ENCODE measurements at places on chromosomes 1 and 21. TPM values are rescaled to one million over a fixed set of nuclear protein-coding genes. Genes with fewer than 3 reads are reported as not detected.

GRCh38 chr1:29485096-29485925 is 249.0 kb downstream of the PTPRU start:
- DNase-seq, result no peak

DNA sequence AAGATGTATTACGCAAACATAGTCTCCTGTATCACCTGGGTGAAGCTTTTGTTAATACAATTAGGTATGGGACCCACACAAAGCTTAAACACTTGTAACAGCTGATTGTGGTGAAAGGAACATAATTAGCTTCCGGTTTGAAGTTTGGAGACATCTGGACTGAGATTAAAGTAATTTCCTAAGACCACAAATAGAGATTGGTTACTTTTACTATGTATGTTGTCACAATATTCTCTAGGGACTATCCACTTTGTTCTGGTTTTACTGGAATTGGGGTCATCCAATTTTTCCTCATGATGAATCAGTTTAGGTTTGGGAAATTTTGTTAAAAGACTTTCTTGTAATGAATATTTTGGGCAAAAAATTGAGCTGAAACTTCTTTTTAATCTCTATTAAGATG is 71.8 kb upstream of the SAMSN1 start:
- DNase-seq, result no peak

The VHLL gene
- total RNA-seq, result not detected

DNA sequence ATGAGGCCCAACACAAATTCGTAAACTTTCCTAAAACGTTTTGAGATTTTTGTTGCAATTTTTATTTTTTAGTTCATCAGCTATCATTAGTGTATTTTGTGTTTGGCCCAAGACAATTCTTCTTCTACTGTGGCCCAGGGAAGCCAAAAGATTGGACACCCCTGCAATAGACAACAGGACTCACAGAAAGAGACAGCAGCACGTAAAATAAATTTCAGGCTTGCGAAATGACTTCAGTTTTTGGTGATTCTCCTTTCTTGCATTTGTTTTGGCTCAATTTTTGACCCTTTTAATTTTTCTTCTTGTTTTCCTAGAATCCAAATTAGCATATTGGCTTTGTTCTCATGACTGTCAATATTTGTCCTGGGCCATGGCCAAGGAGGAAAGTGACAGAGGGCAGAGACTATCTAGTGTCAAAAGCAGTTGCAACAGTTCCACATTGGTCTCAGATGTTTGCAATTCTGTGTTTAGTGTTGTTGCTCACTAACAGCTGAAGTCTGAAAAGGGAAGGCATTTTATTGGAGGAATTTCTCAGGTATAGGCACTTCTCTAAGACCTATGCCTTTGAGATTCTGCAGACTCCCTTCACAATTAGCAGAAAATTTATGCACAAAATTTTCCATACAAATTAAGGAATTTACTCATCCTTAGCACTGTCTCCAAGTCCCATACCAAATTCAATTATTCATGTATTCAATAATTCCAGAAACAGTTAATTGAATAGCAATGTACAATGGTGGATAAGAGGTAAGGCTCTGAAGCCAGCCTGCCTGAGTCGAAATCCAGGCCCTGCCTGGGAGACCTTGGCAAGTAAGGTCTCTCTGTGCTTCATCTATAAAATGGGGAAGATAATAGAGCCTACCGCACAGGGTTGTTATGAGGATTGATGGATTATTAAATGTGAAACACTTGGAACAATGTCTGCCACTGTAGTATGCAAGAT is 160.9 kb upstream of the IVNS1ABP start:
- DNase-seq, result no peak

- DNase-seq, result no peak
Measured at GRCh38 chr1:42081475-42081874, 71.7 kb upstream of the GUCA2B start.

The ASCL5 gene
- not detected for total RNA-seq

DNA sequence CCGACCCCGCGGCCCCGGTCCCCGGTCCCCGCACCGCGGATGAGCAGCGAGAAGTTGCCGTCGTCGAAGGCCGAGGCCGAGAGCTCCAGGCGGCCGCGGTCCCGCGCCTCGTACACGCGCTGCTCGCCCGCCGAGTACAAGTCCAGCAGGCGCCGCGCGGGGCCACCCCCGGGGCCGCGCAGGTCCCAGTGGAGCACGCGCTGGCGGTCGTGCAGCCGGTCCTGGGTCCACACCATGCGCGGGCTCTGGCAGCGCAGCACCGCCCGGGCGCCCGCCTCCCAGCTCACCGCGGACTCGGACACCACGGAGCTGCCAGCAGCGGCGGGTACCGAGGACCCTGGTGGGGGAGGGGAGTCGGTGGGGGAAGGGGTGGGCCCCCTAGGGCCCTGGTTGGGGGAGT is 2.9 kb downstream of the MXRA8 start:
- no peak for DNase-seq

The SLAMF9 gene
- total RNA-seq, result not detected

The FAM151A gene
- total RNA-seq, result not detected

The RPTN gene
- total RNA-seq, result not detected

- no peak for DNase-seq
Measured at GRCh38 chr1:176790786-176791185, 327.8 kb downstream of the PAPPA2 start.

GRCh38 chr1:5509664-5510452 is 482.4 kb downstream of the NPHP4 start:
- peak; percentile 72 for DNase-seq

The CELA3B gene
- total RNA-seq, result 5.3 TPM

GRCh38 chr21:40830836-40831235 is 16.1 kb downstream of the DSCAM start:
- no peak for DNase-seq

The DPYD gene
- 2.8 TPM for total RNA-seq

- peak; percentile 46 for DNase-seq
Measured at GRCh38 chr1:211326528-211327345, at the start of gene TRAF5. TSS of gene TRAF5 (plus strand) at chr1:211326833. CDS start at chr1:211353240, 26,407 bp downstream.

DNA sequence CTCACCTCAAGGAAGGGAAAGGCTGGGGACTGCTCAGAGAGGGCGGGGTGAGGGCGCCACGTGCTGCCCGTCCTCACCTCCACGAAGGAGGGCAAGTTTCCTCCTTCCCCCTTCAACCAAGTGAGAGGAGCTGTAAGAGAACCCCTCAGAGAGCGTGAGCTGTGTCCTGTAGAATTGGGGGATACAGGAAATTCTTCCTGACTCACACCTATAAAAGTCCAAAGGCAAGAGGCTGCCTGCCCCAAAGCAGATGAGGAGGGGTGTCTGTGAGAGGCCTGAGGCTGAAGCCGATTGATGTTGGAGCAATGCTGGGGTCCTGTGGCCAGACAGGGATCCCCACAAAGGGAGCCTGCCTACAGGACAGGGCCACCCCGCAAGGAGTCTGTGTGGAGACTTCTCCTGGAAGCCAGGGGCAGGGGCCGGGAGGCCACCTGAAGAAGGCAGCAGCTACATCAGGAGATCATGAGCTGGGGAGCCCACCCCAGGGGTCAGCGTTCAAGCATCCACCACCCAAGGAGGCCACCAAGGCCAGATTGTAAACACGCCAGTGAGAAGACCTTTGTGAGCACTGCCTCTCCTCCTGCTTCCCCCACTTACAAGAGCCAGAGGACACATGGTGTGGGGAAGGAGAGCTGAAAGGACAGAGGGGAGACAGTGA is 27.7 kb downstream of the S100A6 start:
- no peak for DNase-seq

- no peak for DNase-seq
Measured at GRCh38 chr1:176857632-176858031, 306.9 kb downstream of the ASTN1 start.

The MIB2 gene
- total RNA-seq, result 37.7 TPM

GRCh38 chr1:108811611-108812010 is 45.3 kb downstream of the AKNAD1 start:
- no peak for DNase-seq

The CASQ2 gene
- not detected for total RNA-seq

GRCh38 chr1:33010932-33011731 is 25.6 kb downstream of the AK2 start:
- no peak for DNase-seq

- no peak for DNase-seq
Measured at GRCh38 chr1:233505130-233505529, 108.8 kb upstream of the KCNK1 start.

GRCh38 chr1:117022114-117022513 is 20.6 kb downstream of the CD101 start:
- DNase-seq, result no peak

DNA sequence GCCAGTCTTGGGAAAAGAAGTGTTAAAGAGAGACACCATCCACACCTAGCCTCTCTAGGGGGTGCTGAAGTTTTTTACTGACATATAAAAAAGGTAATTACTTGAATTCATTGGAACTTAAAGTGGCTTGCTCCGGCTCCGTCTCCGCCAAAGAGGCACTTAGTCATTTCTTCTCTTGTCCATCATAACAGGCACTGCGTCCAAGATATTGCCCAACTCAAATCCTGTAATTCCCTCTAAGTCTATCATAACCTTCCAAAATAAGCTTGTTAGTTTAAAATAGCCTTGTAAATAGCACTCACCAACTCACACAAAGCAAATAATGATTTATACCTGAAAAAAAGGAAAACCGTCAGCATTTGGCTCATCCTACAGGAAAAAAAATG is 160.5 kb downstream of the ZBTB18 start:
- no peak for DNase-seq

DNA sequence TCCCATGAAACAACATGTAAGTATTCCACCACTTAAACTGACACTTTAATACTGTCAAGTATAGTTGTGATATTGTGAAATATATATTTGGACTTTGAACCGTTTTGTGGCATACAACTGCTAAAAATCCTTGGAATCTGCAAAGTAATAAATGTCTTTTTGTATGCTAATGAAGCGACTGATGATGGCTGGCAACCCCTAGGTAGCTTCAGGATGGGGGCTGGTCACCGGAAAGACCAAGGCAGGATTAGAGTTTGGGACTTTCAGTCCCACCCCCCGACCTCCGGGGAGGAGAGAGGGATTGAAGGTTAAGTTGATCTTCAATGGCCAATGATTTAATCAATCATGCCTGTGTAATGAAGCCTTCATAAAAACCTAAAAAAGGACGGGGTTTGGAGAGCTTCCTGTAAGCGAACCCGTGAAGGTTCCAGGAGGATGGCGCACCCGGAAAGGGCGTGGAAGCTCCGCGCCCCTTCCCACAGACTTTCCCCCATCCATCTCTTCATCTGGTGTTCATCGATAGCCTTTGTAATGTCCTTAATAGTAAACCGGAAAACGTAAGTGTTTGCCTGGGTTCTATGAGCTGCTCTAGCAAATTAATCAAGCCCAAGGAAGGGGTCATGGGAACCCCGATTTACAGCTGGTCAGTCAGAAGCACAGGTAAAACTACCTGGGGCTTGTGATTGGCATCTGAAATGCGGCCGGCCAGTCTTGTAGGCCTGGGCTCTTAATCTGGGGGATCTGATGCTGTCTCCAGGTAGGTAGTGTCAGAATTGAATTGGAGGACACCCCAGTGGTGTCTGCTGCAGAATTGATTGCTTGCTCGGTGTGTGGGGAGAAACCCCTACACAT is 1.8 kb upstream of the ZNF281 start:
- DNase-seq, result no peak

The MAP3K21 gene
- total RNA-seq, result 1.0 TPM

Data from activated T-cell treated with anti-CD3 and anti-CD28 coated beads, Interleukin-2, amount 50 U/mL, for 4 hours (primary cell).